Adrenal gland (tissue), 19 donors: ENCODE measurements at places on chromosomes 13 and 19. TPM values are rescaled to one million over a fixed set of nuclear protein-coding genes. Genes with fewer than 3 reads are reported as not detected.
A peak's percentile ranks its signal among the peaks of the same experiment; 100 is the strongest.

DNA sequence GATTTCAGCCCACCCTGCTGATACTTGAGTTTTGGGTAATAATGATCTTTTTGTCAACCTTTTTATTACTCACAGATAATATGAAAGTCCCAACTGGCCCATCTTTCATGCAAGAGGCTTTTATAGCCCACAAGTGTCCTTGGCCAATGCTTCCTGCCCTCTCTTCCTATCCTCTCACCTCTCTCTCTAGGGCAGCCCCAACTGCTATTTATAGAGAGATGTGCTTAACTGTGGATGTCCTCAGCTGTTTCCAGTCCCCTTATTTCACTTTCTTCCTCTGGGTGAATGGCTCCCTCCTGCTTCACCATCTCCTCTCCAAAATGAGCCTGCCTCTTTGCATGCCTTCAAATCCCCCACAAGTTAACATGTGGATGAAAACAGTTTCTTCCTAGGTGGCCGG is 27.4 kb downstream of the ARHGEF7 start:
- no peaks in the 10 kb centered on the region for H3K36me3 ChIP-seq
- H3K27ac ChIP-seq = no peak overlapping the region
- H3K4me1 ChIP-seq = no peaks in the 10 kb centered on the region
- H3K27me3 ChIP-seq = no peaks in the 10 kb centered on the region

GRCh38 chr13:111415246-111415645 is 94.8 kb downstream of the TEX29 start:
- no peak overlapping the region for H3K4me3 ChIP-seq
- no peak overlapping the region for H3K27ac ChIP-seq
- no peak for DNase-seq
- H3K4me1 ChIP-seq = no peaks in the 10 kb centered on the region
- H3K27me3 ChIP-seq = peaks cover 8% of the 10 kb centered on the region

Gene SGCG
- total RNA-seq = not detected

Gene SLC15A1
- 0.06 TPM for total RNA-seq

Gene ZNF563
- 5.0 TPM for total RNA-seq

Gene ING1
- total RNA-seq = 7.2 TPM

Gene RNF225
- total RNA-seq = not detected

DNA sequence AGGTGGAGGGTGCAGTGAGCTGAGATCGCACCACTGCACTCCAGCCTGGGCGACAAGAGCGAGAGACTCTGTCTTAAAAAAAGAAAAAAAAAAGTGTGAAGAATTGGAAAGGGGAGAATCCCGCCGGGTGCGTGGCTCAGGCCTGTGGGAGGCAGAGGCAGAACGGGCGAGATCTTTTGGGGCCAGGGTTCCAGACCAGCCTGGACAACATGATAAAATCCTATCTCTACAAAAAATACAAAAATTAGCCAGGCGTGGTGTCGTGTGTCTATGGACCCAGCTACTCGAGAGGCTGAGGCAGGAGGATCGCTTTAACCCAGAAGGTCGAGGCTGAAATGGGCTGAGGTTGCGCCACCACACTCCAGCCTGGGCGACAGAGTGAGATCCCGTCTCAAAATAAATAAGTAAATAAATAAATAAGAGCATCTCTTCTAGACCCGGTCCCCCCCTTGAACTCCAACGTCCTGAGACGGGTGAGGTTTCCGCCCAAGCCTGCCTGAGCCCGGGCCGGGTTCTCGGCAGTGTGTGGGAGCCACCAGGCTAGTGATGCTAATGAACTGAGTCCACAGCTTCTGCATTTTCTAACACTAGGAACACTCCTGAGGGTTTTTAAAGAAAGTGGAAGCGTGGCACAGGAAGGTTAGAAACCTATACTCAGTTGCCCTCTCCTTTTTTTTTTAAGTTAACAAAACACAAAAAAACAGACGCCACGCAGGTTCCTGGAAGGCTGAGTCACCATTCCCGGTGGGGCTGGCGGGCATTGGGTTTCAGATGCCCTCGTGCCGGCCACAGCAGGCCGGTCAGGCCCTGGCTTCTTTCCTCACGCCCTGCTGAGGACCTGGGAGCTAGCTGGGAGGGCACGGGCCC is 22.0 kb downstream of the GPX4 start:
- H3K36me3 ChIP-seq = no peaks in the 10 kb centered on the region
- no peak overlapping the region for H3K27ac ChIP-seq
- peak; percentile 80 for DNase-seq
- H3K27me3 ChIP-seq = no peaks in the 10 kb centered on the region

- no peak overlapping the region for H3K27ac ChIP-seq
- no peak overlapping the region for H3K4me3 ChIP-seq
- no peak for DNase-seq
- H3K27me3 ChIP-seq = no peaks in the 10 kb centered on the region
Measured at GRCh38 chr13:114004420-114005205, 30.7 kb upstream of the C13orf46 start.

Gene CPB2
- not detected for total RNA-seq

DNA sequence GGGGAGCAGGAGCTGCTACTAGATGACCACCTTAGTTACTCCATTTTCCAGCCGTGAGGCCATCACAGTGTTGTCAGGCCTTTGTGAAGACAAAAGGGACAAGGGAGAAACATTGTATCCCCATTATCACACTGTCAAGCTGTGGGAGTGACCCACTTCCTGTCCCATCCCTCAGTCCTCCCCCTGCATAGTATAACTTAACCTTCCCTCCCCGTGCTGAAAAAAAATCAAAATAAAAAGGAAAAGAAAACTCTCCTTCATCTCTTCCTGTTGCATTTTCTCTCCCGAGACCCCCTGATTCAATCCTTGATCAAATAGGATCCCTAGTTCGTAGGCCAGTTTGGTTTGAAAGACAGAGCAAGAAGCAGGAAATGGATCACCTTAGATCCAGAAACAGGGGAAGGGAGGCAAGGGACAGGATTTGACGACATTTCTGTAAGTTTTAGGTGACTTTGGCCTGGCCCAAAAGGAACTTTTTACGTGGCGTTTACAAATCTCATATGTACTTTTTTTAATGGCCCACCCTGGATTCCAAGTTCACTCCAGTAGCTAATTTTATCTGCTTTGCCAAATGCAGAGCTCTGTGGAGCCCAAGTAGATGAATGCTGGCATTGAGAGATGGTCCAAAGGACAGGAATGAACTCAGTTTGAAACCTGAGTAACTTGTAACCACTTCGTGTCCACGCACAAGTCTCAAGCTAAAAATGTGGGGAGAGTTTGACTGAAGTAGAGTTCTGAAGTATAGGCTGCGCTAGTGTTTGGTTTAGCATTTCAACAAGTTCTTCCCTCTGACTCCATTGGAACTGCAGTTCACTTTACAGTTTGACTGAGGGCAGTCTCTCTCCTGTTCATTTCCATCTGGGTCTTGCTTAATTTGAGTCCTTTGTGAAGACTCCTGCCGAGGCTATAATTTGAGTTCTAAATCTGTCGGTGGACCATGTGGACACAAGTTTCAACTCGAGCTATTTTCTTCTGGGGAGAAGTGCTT is 16.6 kb upstream of the GATAD2A start:
- peaks cover 59% of the 10 kb centered on the region for H3K4me1 ChIP-seq
- no peaks in the 10 kb centered on the region for H3K36me3 ChIP-seq
- H3K4me3 ChIP-seq = no peak overlapping the region

DNA sequence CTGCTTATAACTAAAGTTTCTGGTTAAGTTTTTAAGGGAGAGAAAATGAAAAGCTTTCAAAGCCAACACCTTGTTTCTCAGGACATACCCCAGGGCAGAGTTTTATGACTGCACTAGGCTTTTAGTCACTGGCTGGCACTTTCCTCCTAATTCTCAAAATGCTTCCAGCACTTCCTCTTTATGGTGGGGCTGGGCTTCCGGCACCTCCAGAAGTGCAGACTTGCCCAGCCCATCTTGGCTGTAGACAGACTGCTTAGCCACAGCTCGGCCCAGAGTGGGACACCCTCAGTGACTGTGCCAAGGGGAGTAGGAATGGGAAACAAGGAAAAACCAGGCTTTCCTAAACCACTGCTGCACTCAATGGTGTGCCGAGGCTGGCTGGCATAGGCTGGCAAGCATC is 23.2 kb upstream of the GTF3A start:
- H3K27me3 ChIP-seq = peaks cover 4% of the 10 kb centered on the region
- no peaks in the 10 kb centered on the region for H3K4me1 ChIP-seq
- H3K27ac ChIP-seq = no peak overlapping the region
- no peak for DNase-seq
- no peak overlapping the region for H3K4me3 ChIP-seq

- H3K27me3 ChIP-seq = no peaks in the 10 kb centered on the region
- no peaks in the 10 kb centered on the region for H3K36me3 ChIP-seq
- no peaks in the 10 kb centered on the region for H3K4me1 ChIP-seq
- no peak for DNase-seq
- H3K27ac ChIP-seq = no peak overlapping the region
Measured at GRCh38 chr19:39558624-39559117, 18.7 kb upstream of the EID2 start.

Gene KLK6
- not detected for total RNA-seq

DNA sequence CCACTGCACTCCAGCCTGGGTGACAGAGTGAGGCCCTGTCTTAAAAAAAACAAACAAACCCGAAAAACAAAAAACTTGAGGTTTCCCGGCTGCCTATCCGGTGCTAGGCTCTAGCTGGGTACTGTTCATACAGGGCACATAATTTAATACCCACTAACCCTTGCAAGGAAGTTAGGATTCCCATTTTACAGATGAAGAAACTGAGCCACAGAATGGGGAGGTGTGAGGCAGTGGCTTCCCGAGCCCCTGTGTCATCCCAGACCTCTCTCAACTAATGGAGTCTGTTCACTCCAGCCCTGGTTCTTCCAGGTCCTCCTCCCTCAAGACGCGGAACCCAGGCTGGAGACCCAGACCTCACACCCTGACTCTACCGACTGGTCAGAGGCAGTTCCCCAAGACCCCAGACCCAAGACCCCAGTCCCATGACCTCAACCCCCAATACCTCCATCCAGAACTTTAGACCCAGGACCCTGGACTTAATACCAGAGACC is 576 bp downstream of the APBA3 start:
- H3K36me3 ChIP-seq = no peaks in the 10 kb centered on the region
- H3K4me3 ChIP-seq = peak overlapping the region; percentile 97
- H3K27me3 ChIP-seq = no peaks in the 10 kb centered on the region
- H3K4me1 ChIP-seq = peaks cover 28% of the 10 kb centered on the region
- peak; percentile 57 for DNase-seq

GRCh38 chr13:77896977-77897376 is 21.7 kb downstream of the EDNRB start:
- peak overlapping the region; percentile 45 for H3K27ac ChIP-seq
- no peak for DNase-seq
- H3K27me3 ChIP-seq = no peaks in the 10 kb centered on the region
- H3K36me3 ChIP-seq = no peaks in the 10 kb centered on the region
- H3K4me3 ChIP-seq = no peak overlapping the region
